NCI-H526 treated with DMSO at 0.1 percent for 48 hours (cell line): ENCODE measurements at places on chromosomes 2 and 18.

DNA sequence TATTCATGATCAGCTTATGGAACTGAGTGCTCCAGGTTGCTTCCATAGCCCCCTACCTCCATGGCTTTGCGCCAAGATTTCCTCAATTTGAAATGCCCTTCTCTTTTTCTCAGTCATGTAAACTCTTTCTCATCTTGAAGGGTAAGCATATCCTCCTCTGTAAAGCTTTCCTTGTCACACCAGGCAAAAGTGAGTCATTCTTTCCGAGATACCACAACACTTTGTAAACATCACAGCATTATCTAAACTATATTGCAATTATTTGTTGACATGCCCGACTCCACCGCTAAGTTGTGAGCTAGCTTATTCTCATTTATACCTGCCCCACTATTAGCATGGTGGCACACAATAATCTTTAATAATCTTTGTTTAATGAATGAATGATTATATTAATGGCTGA is 419.5 kb upstream of the CHST9 start:
- DNase-seq = no peak

- no peak for DNase-seq
Measured at GRCh38 chr2:188819792-188820191, 154.4 kb upstream of the COL3A1 start.

- DNase-seq = no peak
Measured at GRCh38 chr2:161044095-161044865, 115.9 kb upstream of the TANK start.

DNA sequence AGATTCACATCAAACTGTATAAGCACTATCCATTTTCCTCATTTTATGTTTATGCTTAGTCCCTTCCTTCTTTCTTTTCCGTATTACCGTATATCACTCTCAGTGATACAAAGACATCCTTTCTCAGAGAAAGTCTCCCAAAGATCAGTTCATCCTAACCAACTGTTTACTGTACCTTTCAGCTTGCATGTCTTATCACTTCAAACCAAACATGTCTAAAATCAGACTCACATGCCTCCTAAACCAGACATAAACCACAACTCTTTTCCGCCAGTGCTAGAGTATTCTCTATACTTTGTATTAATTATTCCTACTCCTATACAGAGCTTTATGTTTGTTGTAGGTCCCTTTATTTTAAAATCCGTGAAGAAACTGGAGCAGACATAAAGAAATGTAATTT is 41.5 kb downstream of the KCMF1 start:
- DNase-seq = no peak
